ENCODE measurements at places on chromosomes 12 and 14.

GRCh38 chr12:18552829-18553228, 185.0 kb downstream of the PLCZ1 start:
- no peak for DNase-seq

GRCh38 chr12:122022393-122023338, 982 bp downstream of the BCL7A start:
- peak; percentile 50 for DNase-seq

GRCh38 chr14:59313658-59314608, 125.5 kb downstream of the DAAM1 start:
- no peak for DNase-seq

- DNase-seq, result no peak
These were observed 218.5 kb downstream of the PHETA1 start for GRCh38 chr12:111150360-111150759.

DNA sequence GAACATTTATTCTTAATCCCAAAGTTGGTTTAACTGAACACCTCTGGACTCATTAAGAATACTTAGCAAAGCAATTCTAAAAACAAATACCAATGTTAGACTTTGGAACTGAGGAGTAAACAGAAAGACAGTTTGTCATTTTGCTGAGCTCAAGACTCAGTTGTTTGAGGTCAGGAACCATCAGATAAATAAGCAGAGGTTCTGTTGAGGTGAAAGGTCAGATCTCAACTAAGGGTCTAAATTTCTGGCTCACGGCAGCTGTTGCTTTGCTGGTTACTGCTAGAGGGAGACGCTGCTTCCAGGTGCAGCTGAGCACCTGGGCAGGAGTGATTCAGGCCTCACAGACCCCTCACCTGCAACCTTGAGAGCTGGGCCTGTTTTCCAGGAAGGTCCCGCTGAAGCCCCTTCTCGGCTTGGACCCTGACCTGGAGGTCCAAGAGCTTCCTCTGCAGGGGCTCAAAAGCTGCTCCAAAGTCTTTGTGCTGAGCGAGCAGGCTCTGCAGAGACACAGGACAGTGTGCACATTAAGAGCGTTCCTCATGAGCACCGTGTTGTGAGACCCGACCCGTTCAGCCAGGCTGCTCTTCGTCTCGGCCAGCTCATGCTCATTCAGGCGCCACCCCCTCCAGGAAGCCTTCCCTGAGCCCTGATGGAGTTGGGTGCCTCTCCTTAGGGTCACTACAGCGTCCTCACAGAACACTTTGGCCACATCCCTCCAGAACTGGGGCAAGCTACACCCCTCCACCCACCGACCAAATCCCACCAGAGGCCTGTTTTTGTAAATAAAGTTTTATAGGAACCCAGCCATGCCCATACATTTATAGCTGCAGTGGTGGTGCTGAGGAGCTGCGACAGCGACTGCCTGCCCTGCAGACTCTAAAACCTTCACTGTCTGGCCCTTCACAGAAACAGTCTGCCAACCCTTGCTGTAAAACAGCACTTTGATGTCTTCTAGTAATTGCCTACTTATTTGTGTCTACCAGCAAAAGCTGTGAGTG, 72.0 kb downstream of the SYNE3 start:
- no peak for DNase-seq

- DNase-seq, result no peak
These were observed 28.3 kb downstream of the C12orf75 start for GRCh38 chr12:105358789-105359188.

DNA sequence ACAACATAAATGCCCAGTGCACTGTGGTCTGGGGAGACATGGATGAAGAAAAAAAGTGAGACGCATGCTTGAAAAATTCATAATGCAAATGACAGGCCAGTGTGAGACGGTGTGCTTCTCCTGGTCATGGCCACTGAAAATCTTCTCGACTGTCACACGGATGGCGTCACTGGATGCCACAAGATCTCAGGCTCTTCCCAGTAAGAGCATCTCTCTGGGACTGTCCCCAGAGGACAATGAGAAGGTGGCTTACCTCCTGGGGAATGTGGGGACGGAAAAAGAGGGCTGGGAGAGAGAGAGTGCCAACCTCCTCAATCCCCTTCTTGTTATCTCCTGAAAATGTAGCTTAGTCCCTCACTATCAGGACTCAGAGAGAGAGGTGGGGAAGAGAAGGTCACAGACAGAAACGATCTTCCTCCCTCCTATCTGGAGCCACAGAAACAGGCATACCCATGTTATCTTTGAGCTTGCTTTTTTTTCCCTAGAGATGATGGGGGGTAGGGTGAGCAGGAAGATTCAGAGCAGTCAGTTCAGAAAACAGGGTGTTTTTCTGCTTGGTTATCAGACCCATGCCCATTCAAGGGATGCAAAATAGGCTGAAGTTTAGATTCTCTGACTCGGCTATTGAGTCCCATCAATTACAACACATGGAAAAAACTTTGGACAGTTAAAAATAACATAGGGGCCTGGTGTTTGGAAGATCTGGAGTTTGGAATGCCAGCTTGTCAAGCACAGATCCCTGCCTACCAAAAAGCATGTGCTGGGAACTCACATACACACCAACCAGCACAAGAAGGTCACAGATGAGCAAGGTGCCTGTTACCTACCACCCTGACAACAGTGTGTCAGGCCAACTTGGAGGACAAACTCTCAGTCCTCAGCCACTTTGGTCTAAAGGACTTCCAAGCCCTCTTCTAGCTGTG, 24.2 kb downstream of the DPF3 start:
- no peak for DNase-seq

DNA sequence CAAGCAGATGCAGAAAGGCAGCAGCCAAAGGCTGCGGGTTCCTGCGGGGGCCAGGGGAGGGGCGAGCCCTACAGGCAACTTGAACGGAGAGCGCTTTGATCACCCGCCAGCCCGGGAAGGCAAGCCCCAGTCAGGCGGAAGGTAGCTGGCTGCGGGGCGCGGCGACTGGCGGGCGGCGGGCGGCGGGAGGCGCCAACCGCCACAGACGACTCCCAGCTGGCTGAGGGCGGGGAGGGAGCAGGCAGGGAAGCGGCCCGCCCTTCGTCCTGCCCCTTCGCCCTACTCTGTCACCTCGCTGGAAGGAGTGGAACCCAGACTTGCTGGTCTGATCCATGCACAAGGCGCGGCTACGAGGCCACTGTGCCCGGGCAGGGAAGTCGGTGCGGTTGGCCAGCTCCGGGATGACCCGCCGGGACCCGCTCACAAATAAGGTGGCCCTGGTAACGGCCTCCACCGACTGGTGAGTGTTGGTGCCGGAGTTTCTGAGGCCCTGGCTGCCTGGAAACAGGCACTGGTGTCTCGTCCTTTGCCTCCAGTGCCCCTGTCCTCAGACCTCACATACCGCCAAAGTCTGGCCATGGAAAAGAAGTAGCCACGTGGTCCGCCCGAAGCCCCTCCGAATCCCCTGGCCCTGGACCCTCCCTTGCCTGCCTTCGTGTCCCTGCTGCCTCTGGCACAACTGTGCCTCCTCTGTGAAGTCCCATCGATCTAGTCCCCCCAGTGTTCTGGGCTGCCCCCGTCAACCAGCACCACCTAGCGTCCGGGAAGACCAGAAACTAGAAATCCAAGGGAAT, 15.4 kb upstream of the CARMIL3 start:
- DNase-seq, result peak; percentile 79

GRCh38 chr14:105862581-105863239, 336.3 kb downstream of the TMEM121 start:
- no peak for DNase-seq
